ENCODE measurements at places on chromosomes 2 and 18. TPM values are rescaled to one million over a fixed set of nuclear protein-coding genes. Genes with fewer than 3 reads are reported as not detected.

The UGT1A1 gene
- total RNA-seq, result 1.5 TPM

The RAX gene
- not detected for total RNA-seq

The AOX1 gene
- 15.7 TPM for total RNA-seq

The LMAN1 gene
- total RNA-seq, result 157 TPM

The IGFBP2 gene
- 41.1 TPM for total RNA-seq

The SP5 gene
- total RNA-seq, result not detected

The CYS1 gene
- 0.26 TPM for total RNA-seq

The TEX44 gene
- not detected for total RNA-seq

The GALNT3 gene
- total RNA-seq, result 56.7 TPM

The GALNT5 gene
- total RNA-seq, result 26.1 TPM

The RPS27A gene
- total RNA-seq, result 1,648 TPM

The VSNL1 gene
- 0.64 TPM for total RNA-seq

The MERTK gene
- total RNA-seq, result 3.9 TPM

The ANKRD62 gene
- total RNA-seq, result 0.13 TPM

The KCNG2 gene
- total RNA-seq, result not detected

The GTF2A1L gene
- total RNA-seq, result not detected
